ENCODE measurements at places on chromosomes 2 and 18.

DNA sequence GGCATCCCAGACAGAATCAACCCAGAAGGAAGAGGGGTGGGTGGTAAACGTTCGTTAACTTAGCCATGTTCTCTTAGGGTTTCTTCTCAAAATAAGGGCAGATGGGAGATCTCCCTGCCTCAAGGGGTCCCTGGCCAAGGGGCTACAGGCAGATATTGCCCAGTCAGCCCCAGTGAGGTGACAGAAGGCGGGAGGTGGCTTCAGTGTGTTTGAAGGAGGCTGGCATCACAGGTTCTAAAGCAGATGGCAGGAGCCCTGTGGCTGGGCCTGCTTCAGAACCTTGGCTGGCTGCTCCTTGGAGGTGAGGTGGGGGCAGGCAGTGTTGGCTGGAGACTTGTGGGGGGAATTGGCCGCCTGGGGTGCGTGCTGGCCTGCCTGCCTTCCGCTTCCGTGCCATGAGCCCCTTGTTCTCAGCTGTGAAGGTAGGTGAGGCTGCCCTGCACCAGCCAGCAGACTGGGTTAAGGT, 23.5 kb downstream of the HPCAL1 start:
- DNase-seq: no peak

DNA sequence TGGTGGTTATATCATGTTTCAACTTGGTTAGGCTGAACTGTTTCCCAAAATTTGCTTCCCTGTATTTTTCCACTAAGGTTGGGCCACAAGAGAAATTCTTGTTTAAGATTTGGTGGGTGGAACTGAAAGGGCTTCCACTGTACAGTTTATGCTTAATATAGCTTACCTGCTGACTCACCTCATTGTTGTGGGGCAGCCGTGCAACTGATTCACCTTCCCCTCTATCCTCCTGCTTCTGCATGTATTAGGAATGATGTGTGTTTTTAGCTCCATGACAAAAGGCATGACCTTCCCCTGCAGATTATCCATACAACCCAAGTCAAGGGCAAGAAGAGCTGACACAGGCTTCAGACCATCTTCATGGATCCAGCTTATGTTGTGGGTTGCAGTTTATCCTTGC, 98.4 kb upstream of the GULP1 start:
- no peak for DNase-seq

- DNase-seq: no peak
Measured at GRCh38 chr2:240920783-240921231, 14.7 kb downstream of the CROCC2 start.

DNA sequence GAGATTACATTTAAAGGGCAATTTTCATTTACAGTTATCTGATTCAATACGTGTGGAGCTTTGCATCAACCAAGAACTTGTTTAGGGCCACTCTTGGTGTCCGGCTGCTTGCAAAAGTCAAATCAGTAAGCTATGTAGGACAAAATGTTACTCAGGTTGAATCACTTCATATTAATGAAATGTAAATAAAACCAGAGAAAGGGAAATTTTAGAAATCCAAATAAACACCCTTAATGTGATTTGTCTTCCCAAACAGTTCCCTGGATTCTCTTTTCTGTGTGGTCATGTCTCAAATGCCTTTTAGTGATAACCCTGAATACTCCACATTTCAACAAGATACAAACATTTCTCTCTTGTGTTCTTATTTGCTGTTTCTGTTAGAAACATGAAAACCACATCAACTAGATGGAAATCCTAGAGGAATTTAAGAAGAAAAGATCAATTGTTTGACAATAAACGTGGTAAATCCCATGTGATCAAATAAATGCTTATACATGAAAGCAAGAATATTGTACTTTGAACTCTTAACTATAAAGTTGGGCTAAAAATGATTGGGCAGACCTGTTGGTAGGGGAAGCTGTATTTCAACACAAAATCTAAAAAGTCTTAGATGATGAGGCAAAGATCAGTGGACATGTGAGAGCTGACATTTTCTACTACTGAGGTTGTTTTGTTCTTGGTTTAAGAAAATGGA, 101.3 kb downstream of the CDC42EP3 start:
- no peak for DNase-seq

- DNase-seq: no peak
Measured at GRCh38 chr2:96890726-96891385, 21.0 kb upstream of the SEMA4C start.

DNA sequence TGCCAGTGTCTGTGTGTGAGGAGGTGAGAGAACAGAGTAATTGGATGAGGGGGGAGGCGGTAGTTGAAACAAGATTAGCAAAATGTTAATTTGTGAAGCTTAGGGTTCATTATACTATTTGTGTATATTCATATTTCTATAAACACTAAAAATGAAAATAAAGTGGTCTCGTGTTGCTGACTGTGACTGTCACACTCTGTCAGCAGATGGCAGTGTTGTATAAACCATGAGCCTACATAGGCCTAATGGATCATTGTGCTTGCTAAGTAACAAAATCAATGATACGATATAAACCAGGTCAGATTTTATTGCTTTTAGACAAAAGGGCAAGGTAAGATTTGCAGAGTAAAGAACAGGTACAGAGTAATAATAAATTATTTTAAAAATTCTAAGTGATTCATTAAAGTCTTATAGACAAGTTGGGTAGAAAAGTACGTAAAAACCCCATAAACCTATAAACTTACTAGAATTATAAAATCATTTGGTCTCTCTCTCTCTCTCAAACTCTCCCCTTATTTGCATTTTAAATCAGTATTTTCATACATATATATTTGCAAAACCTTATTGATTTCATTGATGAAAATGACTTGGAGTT, 182.7 kb downstream of the RPIA start:
- peak; percentile 43 for DNase-seq

GRCh38 chr2:212797484-212798205, 259.0 kb upstream of the ERBB4 start:
- DNase-seq: no peak

DNA sequence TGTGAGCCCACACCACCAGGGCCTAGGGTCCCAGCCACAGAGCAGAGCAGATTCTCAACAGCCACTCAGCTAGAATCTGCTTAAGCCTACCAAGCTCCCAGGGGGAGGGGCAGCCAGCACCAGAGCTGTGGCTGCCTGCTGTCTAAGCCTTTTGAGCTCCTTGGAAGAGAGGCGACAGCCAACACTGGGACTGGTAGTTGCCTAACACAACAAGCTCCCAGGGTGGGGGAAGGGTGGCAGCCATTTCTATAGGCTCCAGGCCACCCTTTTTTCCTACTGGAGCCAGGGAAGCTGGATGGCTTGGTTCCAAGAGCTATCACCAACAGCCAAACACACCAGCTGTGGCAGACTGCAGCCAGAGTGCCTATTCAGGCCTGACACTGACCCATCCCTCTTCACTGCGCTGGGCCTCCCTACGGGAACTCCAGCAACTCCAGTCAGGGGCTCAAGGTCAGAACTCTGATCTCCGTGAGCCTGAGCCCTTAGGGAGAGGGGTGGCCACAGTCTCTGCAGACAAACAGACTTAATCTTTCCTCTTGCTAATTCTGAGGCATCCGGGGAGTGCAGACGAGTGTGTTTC, 1824.3 kb upstream of the CELF4 start:
- no peak for DNase-seq

GRCh38 chr2:170047331-170048065, 130.4 kb upstream of the MYO3B start:
- DNase-seq: no peak

- no peak for DNase-seq
Measured at GRCh38 chr2:14716319-14716718, 83.8 kb downstream of the LRATD1 start.

- no peak for DNase-seq
Measured at GRCh38 chr2:72604468-72604867, 221.4 kb downstream of the EXOC6B start.

DNA sequence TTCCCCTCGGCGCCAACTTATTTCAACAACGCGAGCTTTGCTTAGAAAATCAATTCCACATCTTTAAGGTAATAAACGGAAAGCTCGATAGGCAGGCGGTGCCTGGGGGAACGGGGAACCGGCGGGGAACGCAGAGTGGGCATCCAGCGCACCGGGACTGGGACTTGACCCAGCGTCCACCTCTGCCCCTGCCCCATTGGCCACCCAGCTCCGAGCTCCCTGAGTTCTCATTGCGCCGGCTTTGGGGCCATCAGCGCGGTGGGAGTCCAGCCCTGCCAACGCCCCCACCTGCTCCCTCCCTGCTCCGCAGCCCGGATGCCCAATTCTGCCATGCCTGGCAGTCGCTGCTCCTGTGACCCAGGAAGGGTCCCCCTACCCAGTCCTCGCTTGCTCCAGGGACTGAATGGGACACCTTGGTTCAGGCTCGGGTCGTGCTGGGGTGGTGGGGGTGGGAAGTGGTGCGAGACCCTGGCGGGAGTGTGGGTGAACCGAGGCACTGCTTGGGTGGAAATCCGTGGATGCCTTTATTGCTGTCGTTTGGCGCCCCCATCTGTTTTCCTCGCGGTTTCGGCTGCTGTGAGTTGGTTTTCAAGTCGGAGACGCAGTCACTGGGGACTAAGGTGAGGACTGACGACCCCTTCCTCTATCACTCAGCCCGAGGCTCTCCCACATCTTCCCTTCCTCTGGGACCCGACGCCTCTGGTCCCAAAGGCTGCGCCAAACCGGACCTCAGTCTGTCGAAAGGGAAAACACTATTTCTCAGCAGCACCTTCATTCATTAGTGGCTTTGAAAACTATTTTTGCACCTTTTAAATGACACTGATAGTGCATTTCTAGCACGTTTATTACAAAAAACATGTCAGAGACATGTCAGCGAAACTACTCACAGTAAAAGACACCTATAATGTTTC, 2.4 kb upstream of the EVX2 start:
- DNase-seq: no peak

- no peak for DNase-seq
Measured at GRCh38 chr18:9700261-9700796, 7.8 kb upstream of the RAB31 start.

GRCh38 chr2:42436370-42436769, 57.4 kb downstream of the KCNG3 start:
- DNase-seq: no peak

DNA sequence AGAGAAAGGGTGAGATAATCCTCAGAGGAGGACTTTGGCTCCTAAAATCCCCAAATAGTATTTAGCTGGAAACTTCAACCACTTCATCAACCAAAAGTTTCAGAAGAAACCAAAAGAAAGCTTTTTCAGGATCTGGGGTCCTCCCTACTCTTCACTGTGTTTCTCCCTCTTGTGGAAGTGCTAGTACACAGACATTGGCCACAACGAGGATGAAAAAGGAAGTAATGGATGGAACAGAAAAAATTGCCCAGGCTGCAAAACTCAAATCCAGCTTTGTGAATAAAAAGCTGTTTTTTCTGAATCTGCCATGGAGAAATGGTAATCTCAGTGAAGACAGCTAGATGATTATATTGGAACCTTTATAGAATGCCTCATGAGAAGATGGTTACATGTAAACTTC, 4.0 kb downstream of the PID1 start:
- no peak for DNase-seq

DNA sequence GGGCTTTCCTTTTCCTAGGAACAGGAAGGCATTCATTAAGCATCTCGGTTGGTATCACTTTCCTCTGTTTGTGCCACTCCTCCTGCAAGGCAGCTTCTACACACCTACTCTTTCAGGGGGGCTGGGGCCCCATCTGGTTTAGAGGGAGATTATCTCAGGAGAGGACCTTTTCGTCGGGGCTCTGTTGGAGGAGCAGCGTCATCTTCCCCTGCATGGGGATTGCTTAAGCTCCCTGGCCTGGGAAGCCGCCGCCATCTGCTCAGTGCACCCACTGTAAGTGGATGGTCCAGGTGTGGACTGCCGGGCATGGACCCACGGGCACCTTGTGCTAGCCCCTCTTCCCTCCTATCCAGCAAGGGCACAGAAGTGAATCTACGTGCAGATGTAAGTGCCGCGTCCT, 355.3 kb upstream of the SMIM21 start:
- no peak for DNase-seq

DNA sequence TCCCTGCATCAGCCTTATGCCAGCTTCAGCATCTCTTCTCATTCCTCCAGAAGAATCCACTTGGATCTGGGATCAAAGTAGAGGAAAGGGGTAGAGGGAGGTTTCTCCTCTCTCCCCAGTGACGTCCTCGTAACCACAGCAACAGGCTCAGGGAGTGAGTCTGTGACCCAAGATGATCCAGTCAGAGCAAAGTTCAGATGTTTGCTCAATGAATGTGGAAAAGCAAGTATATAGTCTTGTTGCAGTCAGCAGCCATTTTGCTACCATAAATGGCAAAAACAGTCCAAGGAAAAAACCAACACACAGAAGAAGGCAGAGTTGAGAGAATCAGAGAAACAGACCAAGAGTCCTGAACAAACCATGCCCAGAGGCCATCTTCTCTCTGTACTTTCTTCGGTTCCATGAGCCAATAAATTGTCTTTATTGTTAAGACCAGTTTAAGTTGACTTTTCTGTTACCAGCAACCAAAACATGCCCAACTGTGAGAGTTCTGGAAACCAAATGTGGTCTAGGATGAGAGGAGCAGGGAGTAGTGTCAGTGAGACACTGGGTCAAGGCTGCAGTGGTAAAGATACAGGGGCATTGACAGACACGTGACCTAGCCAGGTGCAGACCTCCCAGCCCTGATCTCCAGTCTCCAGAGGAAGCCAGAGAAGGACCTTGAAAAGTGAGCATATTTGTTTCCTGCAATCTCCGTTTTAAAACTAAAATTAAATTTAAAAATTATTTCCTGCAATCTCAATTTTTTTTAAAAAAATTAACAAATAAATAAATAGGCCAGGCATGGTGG, 3.2 kb upstream of the CXCR1 start:
- no peak for DNase-seq

- no peak for DNase-seq
Measured at GRCh38 chr2:44351088-44351487, 10.2 kb downstream of the PREPL start.

DNA sequence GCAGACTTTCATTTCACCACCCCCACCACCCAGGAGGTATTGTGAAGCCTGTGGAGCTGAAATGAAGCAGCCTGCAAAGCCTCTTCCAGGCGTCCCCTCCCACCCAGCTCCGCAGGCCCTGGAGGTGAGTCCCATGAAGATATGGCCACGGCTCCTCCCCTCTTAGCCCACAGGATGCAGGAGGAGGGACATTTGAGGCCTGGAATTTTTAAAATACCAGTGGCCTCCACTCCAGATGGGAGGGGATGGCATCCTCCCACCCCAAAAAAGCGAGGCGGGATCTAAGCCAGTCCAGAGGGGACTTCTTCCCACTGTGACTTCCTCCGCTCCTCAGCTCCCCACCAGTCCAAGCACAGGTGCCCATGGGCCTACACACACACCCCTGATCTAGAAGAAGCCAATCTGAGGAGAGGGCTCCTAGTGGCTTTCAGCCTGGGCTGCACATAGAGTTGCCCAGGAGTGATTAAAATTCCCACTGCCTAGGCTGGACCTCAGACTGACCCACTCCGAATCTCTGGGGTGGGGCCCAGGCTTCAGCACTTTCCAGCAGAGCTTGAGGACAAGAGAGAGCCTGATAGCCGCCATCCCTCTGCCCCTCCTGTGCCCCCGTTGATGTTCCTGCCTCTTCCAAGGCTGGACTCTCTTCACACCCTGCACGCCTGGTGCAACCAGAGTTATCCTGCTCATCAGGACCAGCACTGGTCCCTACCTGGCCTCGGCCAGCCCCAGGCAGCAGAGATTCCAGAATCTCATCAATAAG, 206.9 kb downstream of the TNS1 start:
- DNase-seq: no peak
